NAMALWA (cell line): ENCODE measurements at places on chromosomes 2 and 18.

GRCh38 chr18:28115149-28115550, 61.8 kb downstream of the CDH2 start:
- DNase-seq, result no peak

GRCh38 chr2:195662138-195662537, 5.1 kb downstream of the SLC39A10 start:
- no peak for DNase-seq

DNA sequence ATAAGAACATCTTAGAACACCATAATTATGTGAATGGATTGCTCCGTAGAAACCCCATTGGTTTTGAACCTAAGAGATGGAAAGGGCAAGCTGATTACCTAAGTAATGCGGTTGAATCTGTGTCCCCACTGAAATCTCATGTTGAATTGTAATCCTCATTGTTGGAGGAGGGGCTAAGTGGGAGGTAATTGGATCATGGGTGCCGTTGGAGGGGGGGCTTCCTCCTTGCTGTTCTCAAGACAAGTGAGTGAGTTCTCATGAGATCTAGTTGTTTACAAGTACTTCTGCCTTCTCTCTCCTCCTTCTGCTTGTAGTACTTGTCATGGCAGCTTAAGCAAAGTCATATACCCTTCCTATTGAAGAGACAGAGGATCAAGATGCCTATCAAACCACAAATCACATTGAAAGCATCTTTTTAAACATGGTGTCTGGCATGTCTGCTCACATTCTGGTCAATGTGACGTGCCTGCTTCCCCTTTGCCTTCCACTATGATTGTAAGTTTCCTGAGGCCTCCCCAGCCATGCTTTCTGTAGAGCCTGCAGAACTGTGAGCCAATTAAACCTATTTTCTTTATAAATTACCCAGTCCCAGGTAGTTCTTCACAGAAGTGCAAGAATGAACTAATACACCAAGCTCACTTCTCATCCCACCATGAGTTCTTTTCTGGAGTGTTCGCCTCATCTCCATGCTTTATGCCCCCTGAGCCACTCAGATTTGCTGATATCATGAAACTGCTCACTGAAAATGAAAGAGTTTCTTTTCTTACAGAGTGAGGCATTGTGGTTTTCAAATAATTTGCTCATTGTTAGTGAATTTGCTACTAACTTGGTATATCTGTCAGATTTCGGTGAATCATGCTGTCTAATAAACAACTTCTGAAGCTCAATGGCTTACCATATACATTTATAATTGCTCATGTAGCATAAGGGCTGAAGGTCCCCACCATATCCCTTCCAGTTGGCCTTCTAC, 23.6 kb downstream of the KCNE4 start:
- no peak for DNase-seq

GRCh38 chr2:109376115-109376514, 237.7 kb downstream of the SEPTIN10 start:
- DNase-seq, result no peak

DNA sequence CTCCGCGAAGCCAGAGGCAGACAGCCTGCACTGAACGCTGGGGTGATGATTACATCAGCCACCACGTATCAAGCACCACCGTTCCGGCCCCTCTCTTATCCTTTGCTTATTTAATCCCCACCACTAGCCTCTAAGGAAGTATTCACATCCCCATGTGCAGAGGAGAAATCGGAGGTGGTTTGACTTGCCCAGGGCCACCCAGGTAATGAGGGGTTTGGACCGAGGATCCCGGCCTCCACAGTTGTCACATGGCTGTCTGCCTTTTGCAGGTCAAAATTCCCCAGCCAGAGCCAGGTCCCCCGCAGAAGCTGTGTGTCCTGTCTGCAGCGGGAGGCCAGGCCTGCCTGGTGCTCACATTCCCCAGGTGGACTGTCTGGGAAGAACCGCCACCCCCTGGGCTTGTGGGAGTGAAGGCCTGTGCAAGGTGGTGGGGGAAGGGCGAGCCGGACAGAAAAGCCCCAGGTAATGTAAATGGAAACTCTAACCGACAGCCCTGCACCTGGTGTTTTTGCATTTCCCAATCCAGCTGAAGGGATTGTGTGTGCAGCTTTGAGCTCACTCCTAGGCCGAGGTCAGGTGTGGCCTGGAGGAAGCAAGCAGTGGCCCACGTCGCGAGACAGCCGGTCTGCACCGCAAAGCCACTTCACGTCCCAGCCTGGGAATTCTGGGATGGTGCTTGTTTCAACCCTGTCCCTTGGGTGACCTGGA, 108.5 kb upstream of the ID2 start:
- peak; percentile 46 for DNase-seq

GRCh38 chr2:79977792-79978191, 326.8 kb downstream of the LRRTM1 start:
- no peak for DNase-seq

- DNase-seq, result no peak
Measured at GRCh38 chr2:97660775-97661389, 3.0 kb downstream of the ACTR1B start.

DNA sequence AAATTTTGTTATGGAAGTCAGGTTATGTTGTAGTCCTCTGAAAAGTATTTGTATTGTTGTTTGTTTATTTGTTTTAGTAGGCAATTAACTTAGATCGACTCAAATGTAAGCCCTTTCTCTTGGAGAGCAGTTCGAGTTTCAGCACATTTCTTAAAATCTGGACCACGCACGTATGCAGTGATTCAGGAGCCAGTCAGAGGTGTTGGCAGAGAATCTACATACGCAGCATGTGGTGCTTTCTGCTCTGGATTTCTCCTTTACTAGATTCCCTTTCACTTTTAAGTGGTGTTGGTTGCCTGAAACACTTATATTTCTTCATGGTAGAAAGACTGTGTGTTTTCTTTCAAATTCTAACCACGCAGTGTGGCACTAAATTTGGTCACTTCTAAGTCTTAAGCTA, 773.9 kb upstream of the LRATD1 start:
- no peak for DNase-seq

DNA sequence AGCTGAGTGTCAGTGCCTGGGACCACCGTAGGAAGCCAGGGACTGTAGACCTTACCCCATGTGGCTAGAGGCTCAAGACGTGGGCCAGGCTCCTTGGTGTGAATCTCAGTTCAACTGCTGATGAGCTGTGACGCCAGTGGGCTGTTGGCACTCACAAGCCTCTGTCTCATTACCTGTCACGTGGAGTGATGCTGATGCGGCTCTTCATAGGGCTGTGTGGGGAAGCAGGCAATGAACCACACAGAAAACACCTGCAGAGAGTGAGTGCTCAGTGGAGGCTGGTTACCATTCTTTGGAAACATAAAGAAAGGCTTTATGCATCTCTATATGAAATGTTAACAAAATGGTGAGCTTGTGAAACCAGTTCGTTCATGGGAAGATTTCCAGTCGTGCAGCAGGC, 36.1 kb downstream of the CREG2 start:
- no peak for DNase-seq

GRCh38 chr18:7856733-7857132, 289.6 kb downstream of the PTPRM start:
- no peak for DNase-seq

DNA sequence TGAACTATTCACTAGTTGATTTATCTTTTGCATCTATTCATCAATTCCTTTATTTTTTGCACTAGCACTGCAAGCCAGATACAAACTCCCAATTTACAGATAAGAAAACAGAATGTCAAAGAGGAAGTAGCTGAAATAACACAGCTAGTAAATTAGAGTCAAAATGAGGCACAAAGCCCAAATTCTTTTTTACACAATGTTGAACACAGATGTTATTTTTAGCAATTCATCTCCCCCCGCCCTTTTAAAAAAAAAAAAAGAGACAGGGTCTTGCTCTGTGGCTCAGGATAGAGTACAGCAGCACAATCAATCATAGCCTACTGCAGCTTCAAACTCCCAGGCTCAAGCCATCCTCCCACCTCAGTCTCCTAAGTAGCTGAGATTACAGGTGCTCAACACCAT, 127.8 kb downstream of the CCBE1 start:
- DNase-seq, result no peak

DNA sequence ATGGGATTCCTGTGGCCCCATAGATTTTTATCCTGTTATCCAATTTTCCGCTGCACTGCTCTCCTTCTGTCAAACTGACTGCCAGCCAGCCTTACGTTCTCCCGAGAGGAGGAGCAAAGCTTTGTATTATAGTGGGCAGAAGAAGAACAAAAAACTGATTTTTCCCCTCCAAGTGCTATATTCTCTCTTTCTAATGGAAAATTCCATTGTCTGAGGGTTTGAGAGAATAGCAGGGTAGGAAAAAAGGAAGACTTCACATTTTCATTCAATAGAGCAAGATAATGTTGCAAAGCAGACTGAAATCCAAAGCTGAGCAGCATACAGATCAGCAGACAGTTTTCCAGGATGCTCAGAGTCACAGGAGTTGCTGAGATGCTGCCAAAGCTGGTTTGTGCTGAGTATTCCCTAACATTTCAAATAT, 238.0 kb downstream of the UBE2E3 start:
- DNase-seq, result no peak

- no peak for DNase-seq
Measured at GRCh38 chr2:6750411-6751158, 115.1 kb downstream of the CMPK2 start.

DNA sequence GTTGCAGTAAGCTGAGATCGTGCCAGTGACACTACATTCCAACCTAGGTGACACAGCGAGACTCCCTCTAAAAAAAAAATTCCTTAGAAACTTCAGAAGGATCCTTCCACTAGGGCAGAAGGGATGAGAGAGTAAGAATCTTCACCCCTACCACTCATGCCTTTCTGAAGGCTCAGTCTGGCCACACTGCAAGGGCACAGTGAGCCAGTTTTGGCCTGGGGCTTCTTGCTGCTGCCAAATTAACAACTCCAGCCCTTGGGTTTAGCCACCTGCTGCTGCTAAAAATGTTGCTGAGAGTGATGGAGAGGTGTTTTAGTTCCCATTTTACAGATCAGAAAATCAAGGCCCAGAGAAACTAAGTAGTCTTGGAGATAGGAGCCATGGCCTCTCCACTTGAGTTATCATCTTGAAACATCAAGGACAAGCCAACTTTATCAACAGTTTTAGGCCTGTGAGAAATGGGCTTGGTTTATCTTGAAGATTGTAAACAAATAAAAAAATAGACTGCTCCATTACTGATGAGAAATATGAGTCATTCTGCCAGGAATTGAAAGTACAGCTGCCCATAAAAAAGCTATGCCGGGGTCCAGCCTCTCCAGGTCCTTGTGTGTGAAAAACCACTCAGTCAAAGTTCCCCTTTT, 31.9 kb upstream of the CASP8 start:
- no peak for DNase-seq

GRCh38 chr18:65372904-65373303, 377.9 kb upstream of the CDH7 start:
- no peak for DNase-seq

- DNase-seq, result no peak
Measured at GRCh38 chr2:229387866-229388265, 116.8 kb upstream of the PID1 start.

GRCh38 chr2:69777786-69778105, 35.8 kb downstream of the ANXA4 start:
- DNase-seq, result no peak

- DNase-seq, result no peak
Measured at GRCh38 chr2:23211987-23212583, 172.9 kb upstream of the KLHL29 start.

GRCh38 chr2:60834270-60834717, 47.1 kb upstream of the REL start:
- DNase-seq, result no peak

GRCh38 chr2:26008851-26009566, 24.9 kb upstream of the RAB10 start:
- DNase-seq, result no peak
